Suppressor macrophage treated with lipopolysaccharide for 1 hour (primary cell): ENCODE measurements at places on chromosomes 12 and 14.

DNA sequence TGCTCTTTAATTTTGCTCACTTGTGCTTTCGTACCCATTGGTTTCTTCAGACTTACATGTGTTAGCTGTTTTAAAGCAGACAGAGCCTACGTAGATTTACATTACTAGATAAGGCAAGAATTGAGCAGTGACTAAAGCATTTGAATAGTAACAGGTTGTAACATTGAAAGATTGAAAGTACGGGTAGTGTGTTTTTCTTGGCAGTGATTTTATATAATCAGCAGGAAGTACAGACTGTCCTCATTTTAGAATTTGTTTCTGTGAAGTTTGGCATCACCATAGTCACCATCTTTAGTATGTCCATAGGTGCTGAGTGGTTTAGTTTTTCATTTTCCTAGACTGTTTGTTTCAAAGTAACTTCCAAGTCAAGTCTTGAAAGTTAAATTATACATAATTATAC lies 14.0 kb downstream of the RTRAF start:
- no peak for DNase-seq

GRCh38 chr12:27797301-27798025 lies 17.4 kb upstream of the MANSC4 start:
- DNase-seq: no peak

GRCh38 chr12:76084863-76085519 lies 506 bp upstream of the NAP1L1 start:
- DNase-seq: peak; percentile 84

GRCh38 chr12:10716277-10716676 lies 6.8 kb downstream of the YBX3 start:
- no peak for DNase-seq

GRCh38 chr12:51922762-51923505 lies 15.6 kb downstream of the ACVRL1 start:
- DNase-seq: peak; percentile 93

- no peak for DNase-seq
These were observed at the start of gene SLC38A4 for GRCh38 chr12:46825591-46826414. Gene SLC38A4 (minus strand): TSS chr12:46825997. CDS start chr12:46793071, 32,926 bp downstream.

DNA sequence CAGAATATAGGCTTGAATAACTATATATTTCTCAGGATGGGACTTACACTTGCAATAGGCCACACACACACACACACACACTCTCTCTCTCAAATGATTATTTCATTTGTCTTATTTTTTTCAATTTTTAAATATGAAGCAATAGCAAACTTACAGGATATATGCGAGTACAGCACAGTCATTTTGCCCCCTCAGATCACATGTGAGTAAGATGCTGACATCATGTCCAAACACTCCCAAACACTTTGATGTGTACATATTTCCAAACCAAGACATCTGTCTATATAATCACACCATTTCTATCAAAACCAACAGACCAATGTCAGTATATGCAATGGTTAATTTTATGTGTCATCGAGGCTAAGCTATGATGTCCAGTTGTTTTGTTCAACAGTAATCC lies 1535.9 kb upstream of the FLRT2 start:
- no peak for DNase-seq

- DNase-seq: peak; percentile 77
These were observed 75.2 kb upstream of the TMCC3 start for GRCh38 chr12:94725375-94726168.

DNA sequence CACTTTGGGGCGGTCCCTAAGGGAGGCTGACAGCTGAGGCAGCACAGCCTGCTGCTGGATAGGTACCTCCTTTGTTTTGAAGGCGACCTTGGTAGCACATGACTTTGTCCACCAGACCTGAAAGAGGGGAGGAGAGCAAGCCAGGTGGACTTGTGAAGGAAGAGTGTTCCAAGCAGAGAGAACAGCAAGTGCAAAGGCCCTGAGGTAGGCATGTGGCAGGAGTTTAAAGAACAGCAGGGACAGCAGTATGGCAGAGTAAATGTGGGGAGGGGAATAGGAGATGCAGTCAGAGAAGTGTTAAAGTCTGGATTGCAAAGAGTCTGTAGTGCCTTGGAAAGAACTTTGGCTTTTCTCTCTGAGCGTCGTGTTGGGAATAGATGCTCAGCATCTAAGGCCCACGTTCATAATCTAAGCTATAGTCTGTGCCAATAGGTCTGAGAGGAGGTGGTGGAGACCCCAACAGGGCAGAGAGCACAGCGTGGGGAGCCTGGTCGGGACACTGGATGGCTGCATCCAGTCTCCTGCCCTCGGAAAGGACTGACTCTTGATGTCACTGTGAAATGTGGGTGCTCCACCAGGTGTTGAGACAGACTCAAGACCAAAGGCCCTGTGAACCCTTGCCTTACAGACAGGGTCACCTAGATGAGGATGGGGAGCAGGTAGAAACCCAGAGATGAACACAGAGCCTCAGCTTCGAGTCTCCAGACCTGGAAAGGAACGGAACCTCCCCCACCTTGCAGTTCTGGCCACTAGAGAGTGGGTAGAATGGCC lies 242.1 kb upstream of the PWP1 start:
- no peak for DNase-seq

DNA sequence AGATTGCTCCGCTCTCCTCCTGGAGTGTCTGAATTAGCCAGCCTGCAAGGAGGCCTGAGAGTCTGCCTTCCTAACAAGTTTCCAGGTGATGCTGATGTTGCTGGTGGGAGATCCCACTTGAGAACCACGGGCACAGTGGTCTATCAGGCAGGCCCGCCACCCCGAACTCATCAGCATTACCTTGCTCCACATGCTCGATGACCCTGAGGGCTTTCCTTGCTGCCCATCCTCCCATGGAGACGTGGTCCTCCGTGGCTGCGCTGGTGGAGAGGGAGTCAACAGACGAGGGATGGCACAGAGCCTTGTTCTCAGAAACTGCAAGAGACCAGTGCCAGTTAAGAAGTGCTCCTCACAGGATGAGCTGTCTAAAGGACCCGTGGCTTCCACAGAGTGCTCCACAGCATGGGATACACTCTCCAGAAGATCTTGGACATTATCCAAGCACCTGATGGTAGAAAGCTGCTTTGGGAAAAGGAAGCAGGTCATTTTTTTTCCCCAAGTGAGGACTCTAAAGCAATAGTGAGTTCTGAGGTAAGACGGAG lies 18.3 kb downstream of the HAL start:
- no peak for DNase-seq

GRCh38 chr12:49230805-49231194 lies 34.1 kb upstream of the TUBA1C start:
- peak; percentile 97 for DNase-seq

GRCh38 chr14:64614805-64615391 lies 65.1 kb downstream of the PPP1R36 start:
- DNase-seq: peak; percentile 4

DNA sequence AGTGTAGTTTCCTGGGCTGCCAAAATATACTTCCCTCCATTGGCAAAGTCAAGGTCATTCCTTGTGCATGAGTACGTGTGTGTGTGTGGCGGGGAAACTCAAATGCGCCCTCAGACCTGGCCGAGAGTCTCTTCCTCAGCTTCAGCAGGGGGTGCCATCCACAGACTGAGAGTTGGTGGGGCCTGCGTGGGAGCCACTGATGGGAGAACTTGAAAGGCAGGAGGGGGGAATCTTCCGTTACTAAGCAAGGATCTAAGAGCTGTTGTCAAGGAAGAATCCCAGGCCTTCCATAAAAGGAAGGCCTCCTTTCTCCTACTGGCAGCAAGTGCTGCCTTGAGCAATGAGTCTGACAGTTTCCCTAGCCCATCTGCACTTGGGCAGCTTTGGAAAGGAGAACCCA lies 274.9 kb downstream of the EMP1 start:
- DNase-seq: no peak

DNA sequence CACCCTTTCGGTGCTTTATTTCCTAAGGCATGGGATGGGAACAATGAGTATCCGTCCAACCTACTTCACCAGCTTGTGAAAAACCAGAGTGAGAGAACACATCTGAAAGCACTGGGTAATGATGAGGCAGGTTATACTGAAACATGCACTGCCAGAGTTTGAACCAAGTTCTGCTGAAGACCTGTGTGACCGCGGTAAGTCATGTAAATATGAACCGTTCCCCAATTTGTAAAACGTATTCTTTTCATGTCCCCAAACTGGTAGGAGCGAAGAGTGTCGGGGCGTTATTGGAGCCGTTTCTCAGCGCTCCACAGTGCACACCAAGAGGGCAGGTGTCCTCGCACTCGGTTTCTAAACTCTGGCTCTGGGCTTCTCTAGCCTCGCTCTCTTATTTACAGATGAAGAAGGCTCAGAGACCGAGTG lies 788 bp upstream of the NGDN start:
- no peak for DNase-seq

- DNase-seq: no peak
These were observed 71.6 kb downstream of the NT5DC3 start for GRCh38 chr12:103769240-103769945.

GRCh38 chr12:38689704-38690103 lies 215.7 kb downstream of the CPNE8 start:
- DNase-seq: no peak

DNA sequence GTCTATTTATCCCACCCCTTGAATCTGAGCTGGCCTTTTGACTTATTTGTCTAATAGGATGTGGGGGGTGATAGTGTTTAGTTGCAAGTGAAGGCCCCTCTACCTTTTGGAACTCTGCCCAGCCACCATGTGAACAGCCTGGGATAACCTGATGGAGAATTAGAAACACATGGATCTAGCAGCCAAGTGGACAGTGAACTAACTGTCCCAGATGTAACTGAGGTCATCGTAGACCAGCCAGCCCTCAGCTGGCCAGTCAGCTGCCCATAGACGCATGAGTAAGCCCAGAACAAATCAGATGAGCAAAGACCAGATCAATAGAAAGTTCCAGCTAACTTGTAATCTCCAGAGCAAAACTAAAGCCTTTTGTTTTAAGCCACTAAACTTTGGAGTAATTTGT lies 19.0 kb downstream of the KLRB1 start:
- no peak for DNase-seq

DNA sequence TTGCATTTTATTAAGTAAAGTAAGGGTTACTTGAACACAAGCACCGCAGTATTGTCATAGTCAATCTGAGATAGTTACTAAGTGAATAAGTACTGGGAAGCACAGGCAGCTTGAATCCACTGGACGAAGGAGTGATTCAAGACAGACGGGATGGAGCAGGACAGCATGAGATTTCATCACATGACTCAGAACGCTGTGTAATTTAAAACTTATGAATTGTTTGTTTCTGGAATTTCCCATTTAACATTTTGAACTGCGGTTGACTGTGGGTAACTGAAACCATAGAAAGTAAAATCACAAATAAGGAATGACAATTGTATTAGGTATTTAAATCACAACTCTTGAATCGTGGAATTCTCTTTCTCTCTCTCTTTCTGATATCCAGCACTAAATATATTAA lies 1630.4 kb upstream of the SEL1L start:
- no peak for DNase-seq

- no peak for DNase-seq
These were observed 5.6 kb upstream of the HEATR5A start for GRCh38 chr14:31425905-31426304.

DNA sequence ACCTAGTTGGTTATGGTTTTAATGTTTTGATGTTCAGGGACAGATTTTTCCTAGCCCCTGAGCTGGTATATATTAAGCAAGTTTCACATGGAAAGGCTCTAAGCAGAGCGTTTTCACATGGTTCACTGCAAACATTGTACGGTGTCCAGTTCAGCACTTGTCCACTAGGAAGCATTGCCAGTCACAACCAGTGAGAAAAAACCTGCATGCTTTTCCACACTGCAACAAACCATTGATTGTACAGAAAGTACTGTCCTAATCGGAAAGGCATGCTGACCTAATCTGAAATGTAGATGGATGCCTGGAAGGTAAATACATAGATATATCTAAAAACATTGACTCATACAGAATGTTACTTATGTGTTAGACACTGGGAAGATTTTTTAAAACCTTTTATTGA lies 25.0 kb upstream of the NPAS3 start:
- DNase-seq: no peak

GRCh38 chr12:107549651-107550480 lies 135.7 kb upstream of the PWP1 start:
- DNase-seq: no peak

GRCh38 chr14:86442135-86442534 lies 912.2 kb downstream of the FLRT2 start:
- DNase-seq: peak; percentile 15

GRCh38 chr14:73589116-73589515 lies 2.6 kb upstream of the ACOT4 start:
- peak; percentile 17 for DNase-seq

GRCh38 chr12:83642205-83642604 lies 955.5 kb downstream of the TMTC2 start:
- DNase-seq: no peak

GRCh38 chr14:52067873-52068614 lies 815 bp downstream of the NID2 start:
- DNase-seq: peak; percentile 22

DNA sequence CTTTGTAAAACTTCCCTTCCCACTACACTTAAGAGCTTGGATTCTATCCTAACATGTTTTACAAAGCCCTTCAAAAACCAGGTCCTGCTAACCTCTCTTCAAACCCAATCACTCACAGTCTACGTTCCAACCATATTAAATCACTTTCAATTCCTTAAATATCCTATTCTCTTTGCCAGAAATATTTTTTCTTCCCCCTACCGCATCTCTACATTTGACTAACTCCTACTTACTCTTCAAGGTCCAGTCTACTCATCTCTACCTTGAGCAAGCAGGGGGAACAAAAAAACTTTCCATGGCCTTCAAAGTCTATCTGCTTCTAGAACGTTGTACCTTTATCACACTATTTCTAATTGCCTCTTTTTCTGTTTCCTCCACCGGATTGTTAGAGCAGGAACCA lies 6.1 kb downstream of the ERGIC2 start:
- DNase-seq: no peak

DNA sequence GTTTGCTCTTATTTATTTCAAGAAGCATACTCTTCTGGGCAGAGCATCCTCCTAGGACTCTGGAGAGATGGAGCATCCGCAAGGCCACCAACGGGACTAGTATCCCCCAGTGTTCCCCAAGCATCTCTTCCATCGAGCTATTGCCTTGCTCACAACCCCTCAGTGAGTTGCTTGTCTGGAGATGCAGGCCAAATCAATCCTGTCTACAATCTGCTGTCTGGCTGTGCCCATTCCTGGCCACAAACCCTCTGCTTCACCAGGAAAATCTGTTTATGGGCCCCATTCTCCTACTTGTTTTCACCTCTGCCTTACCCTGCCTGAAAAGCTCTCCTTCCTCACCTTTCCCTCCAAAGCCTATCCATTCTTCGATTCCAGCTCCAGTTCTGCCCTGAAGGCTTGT lies 219.2 kb downstream of the CACNA1C start:
- DNase-seq: no peak

- peak; percentile 78 for DNase-seq
These were observed 7.6 kb downstream of the CEP170B start for GRCh38 chr14:104872469-104873341.

- DNase-seq: no peak
These were observed 13.4 kb upstream of the PTGDR start for GRCh38 chr14:52254086-52254485.

- DNase-seq: peak; percentile 66
These were observed 37.7 kb upstream of the SFSWAP start for GRCh38 chr12:131672941-131673887.

DNA sequence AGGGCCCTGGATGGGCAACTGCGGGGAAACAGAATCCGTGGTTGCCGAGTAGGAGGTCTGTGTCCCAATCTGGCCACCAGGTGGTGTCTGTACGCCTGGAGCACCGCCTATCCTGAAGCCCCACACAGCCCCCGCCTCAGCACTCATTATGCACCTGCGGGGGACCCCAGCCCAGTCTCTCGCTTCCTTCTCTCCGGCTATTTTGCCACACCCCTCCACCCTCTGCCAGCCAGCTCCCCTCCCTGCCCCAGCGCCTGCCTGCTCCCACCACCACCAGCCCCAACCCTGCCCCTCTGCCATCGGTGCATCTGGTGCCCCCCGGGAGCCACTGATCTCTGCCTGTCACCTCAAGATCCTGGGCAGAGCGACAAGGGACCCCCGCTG lies 2.2 kb upstream of the NXPH4 start:
- DNase-seq: peak; percentile 69
